GM04504 (cell line): ENCODE measurements at places on chromosomes 1 and 21.

DNA sequence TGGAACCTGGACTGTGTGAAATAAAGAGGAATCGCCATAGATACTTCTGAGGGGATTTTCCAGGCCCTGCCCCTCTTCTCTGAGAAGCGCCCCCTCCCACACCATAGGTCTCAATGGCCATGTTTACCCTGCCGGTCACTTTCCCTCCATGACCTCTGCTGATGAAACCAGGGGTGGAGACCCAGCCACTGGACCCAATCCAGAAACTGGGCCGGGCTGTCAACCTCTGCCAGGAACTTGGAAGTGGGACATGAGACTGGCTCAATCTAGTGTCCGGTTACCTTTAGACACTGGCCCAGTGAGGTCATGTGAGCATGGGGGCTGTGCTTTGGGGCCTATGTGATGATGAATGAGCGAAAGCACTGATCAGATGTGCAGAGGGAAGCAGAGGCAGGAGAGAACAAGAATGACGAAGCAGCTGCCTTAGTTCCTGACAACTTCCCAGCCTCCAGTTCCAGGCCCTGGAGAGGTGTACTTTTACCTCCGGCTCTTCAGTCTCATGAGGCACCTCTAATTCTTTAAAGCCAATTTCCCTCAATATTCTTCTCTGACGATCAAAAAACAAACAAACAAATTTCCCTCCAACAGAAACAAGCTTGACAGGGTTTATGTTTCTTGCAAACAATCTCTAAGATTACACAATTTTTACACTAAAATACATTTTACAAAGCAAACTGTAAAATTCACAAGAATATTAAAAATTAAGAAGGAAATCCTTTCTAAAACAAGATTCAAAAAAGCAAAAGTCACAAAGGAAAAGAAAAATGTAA lies 4.9 kb downstream of the ASAP3 start:
- peak; percentile 56 for DNase-seq

DNA sequence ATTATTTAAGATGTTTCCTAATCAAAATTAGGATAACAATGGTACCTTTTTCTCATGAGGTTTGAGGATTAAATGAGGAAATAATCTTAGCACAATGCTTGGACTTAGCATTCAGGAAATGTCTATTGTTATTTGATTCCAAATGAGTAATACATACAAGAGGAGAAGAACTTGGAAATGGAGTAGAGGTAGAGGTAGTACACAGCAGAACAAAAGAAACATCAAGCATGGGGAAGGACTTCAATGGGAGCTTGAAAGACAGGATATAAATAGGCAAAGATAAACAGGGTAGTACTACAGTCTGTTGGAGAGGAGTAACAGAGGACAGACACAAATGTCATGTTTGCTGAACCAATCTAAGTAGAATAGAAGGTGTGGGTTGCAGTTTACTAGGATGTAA lies 59.5 kb upstream of the RGS2 start:
- no peak for DNase-seq

- no peak for DNase-seq
These were observed 200.4 kb upstream of the FGGY start for GRCh38 chr1:59096501-59096900.

GRCh38 chr1:234230414-234230862 lies 142.8 kb upstream of the COA6 start:
- DNase-seq: no peak

DNA sequence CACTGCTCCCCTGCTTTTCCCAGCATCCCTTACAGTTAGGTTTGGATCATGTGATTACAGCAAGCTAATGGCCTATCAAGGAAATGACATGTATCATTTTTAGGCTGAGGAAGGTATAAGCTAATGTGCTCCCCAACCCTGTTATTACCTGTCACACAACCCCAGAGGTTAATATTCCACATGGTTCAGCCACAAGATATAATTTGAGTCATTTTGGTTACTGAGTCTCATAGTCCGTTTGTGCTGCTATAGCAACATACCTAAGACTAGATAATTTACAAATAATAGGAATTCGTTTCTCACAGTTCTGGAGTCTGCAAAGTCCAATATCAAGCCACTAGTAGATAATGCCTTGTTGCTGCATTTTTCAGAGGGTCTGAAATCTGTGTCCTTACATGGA lies 29.1 kb upstream of the SLC16A1 start:
- DNase-seq: no peak

DNA sequence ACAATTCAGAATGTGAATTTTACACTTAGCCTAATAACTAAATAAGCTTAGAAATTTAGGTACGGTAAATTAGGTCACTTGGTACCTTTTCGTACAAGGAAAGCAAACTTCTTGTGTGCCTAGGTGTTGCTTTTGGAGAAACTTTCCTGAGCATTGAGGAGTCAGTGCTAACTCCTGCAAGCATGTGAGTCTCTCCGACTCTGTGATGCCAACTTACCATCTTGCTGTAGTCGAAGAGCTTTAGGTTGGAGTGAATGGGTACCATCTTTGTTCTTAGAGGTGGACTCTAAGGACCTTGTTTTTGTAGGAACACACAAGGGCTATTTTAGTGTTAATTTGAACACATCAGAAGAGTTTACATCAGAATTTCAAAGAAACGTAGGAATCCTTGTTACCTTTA lies 688.9 kb downstream of the USP25 start:
- DNase-seq: no peak
